ENCODE measurements at places on chromosomes 7 and 10.

GRCh38 chr10:95640891-95641315 is 15.6 kb downstream of the ALDH18A1 start:
- no peak for DNase-seq

DNA sequence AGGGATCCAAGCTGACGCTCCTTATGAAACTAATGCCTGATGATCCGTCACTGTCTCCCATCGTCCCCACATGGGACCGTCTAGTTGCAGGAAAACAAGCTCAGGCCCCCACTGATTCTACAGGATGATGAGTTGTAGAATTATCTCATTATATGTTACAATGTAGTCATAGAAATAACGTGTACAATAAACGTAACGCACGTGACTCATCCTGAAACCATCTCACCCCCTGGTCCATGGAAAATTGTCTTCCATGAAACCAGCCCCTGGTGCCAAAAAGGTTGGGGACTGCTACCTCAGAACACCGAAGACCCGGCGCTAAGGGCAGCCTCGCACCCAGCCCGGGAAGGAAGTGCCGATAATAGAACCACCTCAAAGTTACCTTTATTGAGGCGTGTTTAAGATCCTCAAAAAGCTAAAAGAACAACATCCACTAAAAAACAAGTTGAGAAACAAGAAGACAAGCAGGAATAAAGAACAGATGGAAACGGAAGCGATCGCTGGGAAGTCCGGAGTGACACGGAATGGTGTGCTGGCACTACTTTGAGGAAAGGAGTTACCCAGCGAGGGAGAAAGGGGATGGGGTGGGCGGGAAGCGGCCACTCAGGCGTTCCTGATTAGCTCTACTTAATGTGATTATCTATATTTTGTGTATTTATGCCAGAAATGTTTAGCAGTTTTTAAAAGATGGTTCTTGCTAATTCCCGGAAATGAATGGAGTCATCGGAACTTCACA is 50.1 kb upstream of the PRKAR1B start:
- DNase-seq: no peak

- DNase-seq: no peak
These were observed 32.0 kb upstream of the PSAP start for GRCh38 chr10:71882813-71883659.

DNA sequence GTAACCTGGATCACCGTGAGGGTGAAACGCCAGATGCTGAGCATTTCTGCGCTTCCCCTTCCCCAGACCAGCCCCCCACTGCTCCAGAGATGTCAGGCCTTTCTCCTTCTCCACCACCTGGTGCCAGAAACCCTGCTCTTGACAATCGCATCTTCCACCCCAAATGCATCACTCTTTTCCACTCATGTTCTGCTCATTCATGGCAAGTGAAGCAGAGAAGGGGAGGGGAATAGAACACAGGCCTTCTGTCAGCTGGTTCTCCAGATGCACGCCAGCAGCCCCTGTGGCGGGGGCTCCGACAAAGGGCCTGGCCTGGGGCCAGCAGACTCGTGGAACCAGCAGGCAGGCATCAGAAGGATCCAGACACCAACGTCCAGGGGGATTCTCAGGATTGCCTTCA is 68.5 kb upstream of the SVIL start:
- no peak for DNase-seq

DNA sequence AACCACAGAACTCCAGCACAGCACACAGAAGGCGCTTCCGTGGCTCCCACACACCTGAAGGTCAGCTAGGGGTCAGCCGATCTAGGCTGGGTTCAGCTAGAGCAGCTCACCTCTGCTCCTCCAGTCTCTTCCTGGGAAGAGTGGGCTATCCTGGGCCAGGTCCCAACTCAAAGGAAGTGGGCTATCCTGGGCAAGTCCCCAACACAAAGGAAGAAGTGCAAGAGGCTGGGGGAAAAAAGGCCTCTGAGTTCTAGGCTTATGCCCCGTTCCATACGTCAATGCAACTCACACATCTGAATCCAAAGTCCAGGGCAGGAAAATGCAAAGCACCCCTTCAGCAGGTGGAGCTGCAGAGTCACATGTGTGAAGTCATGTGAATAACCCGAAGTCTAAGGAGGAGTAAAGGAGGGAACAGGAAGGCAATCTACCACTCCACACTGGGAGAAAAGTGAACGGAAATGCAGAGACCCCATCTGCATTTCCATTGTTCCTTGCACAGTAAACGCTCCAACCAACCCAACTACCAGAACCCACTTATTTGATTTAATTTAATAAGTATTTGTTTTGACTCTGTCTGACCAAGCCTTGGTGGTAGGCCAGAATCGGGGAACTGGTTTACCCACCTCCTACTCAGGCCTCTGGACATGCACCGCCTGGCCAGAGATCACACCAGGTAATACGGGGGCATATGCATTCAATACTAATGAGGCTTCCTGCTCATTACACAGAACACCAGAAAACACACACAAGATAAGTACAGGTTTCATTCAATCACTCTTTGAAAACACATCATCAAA is 95.5 kb upstream of the RNF32 start:
- no peak for DNase-seq

GRCh38 chr7:129501760-129502707 is at the start of gene SMKR1:
TSS of gene SMKR1 (plus strand) at chr7:129502531. CDS start at chr7:129502825, 294 bp downstream.
- DNase-seq: peak; percentile 92

DNA sequence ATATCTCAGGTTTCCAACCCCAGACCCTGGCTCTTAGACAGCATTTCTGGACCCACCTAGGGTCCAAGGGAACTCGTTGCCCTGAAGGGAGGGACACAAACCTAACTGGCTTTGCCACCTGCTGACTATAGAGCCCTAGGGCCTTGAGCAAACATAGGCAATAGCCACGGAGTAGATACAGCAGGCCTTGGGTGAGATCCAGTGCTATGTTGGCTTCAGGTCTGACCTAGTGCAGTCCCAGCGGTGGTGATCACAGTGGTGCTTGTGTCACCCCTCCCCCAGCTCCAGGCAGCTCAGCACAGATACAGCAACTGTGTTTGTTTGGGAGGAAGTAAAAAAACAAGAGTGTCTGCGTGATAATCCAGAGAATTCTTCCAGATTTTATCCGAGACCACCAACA is 9.7 kb upstream of the TNKS2 start:
- DNase-seq: no peak

GRCh38 chr10:22784668-22785067 is 70.3 kb upstream of the PIP4K2A start:
- DNase-seq: no peak

DNA sequence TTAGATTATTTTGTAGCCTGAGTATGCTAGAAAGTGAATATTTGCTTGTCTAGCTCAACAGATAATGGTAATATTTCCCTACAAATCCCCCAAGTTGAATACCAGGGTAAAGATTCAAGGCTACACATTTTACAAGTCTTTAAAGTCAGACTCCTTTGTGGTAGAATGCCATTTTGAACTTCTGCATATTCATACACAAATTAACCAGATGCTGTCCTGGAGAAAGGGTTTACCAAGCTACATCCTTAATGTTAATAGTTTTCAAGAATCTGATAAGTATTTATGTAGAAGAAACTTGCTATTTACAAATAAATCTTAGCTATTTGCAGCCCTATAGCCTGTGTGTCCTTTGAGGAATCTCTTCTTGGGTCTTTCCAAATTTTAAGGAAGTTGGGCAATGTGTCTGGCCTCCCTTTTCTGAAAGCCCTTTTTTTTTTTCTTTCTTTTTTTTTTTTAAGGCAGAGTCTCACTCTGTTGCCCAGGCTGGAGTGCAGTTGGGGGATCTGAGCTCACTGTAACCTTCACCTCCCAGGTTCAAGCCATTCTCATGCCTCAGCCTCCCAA is 82.6 kb downstream of the CPEB3 start:
- DNase-seq: no peak

DNA sequence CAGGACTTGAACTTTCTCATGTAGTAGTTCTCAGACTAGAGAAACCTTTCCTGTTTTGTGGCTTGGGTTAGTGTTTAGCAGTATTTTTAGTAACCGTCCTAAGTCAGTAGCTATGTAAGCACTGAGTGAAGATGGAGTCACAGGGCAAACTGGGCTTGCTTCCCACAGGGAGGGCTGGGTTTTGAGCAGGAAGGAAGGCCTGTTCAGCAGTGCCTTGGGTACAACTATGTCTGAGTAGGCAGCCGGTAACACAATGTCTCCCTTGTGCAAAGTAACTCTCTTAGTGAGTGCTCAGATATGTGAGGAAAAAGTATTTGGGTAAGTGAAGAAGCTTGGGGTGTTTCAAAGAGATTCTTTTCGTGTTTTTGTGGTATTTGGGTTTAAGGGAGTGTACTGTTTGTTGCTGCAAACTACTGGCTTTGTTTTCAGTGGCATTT is 96.4 kb downstream of the CCSER2 start:
- no peak for DNase-seq

GRCh38 chr7:28182071-28182471 is 1.5 kb upstream of the JAZF1 start:
- no peak for DNase-seq

DNA sequence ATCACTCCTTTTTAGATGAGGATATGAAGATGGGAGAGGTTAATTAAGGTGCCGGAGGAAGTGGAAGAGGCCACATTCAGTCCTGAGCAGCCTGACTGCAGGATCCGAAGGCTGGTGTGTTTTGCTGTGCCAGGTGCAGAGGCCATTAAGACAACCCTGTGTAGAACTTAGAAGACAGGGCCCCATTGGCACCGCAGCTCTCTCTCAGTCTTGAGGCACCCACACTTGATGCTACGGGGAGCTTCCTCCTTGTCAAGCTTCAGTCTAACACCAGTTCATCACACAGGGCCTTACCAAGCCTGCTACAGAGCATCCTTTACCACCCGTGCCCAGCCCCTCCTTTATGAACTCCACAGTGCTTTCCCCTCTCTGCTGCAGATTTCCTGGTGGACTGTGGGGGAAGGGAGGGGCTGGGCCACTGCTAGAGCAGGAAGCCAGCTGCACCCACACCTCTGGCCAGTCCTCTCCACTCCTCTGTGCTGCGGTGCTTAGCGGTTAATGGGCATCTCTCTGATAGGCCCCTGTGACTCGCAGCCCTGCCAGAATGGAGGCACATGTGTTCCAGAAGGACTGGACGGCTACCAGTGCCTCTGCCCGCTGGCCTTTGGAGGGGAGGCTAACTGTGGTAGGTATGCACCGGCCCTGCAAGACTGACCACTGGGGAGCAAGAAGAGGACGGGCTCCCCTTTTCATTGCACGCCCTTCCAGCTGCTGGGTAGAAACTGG is 45.5 kb downstream of the VWA2 start:
- DNase-seq: no peak

Measured in GM12865 (cell line).